ENCODE measurements at places on chromosomes 13 and 19. TPM values are rescaled to one million over a fixed set of nuclear protein-coding genes. Genes with fewer than 3 reads are reported as not detected.

BRME1 gene
- 11.1 TPM for total RNA-seq

ACP7 gene
- not detected for total RNA-seq

PDX1 gene
- not detected for total RNA-seq

DNA sequence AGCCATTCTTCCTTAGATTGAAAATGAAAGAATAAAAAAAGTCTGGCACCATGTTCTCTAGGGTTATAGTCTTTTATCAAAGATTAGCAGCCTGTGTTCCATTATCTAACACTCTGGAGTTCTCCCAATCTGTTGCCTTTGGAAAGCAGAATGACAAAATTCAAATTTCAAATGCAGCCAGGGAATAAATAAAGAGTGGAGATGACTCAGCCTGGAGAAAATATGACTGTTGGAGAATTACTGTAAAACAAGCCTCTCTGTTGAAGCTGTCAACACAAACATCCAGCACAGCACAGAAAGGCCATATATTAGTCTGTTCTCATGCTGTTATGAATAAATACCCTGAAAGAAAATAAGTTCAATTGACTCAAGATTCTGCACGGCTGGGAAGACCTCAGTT, 650.5 kb upstream of the SLC10A2 start:
- DNase-seq, result no peak

DNA sequence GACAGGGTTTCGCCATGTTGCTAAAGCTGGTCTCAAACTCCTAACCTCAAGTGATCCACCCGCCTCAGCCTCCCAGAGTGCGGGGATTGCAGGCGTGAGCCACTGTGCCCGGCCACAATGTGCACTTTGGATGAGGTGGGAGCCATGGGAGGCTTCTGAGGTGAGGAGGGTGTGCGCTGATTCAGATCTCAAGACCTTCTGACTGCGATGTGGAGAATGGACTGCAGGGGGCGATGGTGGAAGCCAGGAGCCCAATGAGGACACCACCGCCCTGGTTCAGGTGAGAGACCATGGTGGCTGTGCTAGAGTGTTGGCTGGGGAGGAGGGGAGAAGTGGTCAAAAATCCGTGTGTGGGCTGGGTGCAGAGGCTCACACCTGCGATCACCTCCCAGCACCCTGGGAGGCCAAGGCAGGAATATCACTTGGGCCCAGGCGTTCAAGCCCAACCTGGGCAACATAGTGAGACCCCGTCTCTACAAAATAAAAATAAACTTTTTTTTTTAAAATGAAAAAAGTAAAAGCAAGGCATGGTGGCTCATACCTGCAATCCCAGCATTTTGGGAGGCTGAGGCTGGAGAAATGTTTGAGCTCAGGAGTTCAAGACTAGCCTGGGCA, 5.6 kb downstream of the INAFM1 start:
- DNase-seq, result no peak

DNA sequence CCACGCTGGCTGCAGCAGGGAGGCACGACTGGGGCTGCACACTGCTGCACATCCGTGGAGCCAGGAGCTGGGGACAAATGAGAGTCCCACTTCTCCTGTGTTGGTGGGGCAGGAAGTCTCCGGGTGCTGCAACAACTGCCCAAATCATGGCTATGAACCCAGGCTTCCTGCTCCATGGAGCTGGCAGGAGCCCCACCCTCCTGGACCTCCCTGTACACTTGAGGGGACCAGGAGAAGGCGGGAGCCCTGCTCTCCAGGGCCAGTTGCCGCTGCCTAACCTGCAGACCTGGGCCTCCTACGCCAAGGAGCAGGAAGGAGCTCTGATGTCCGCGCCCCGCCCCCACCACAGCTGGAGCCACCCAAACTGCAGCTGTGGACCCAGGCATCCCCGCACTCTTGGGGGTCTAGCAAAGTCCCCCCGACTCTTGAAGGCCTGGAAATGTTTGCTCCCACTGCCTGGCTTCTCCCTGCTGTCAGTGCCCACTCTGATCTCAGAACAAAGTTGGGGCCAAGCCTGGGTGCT, 752.1 kb upstream of the PCDH20 start:
- DNase-seq, result no peak

- no peak for DNase-seq
Measured at GRCh38 chr13:43830497-43830881, 43.7 kb upstream of the ENOX1 start.

DNA sequence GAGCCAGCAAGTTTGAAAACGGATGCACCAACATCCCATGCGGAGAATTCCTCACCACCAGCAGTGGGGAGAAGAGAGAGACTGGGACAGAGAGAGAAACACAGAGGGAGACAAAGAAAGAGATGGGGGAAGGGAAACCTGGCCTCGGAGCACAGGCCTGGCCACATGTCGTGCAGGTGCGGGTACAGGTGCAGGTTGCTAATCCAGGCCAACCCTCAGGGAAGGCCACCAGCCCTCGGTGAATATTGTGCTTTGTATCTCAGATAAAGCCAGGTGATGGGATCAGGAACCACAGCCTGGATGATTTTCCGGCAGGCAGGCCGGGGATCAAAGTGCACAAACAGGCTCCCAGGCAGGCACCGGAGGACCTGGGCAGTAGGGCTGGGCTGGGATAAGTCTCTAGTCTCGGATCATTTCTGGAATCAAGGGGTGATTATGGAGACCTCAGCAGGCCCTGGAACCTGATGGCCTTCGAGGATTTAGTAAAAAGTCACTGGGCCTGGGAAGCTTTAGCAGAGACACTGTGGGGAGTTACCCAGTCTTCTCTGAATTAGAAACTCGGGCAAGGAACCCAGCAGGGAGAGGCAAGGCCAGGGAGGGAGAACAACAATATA, 3.7 kb downstream of the GAS6 start:
- DNase-seq, result no peak

GRCh38 chr13:58573743-58574142, 942.2 kb downstream of the PCDH17 start:
- DNase-seq, result no peak

DNA sequence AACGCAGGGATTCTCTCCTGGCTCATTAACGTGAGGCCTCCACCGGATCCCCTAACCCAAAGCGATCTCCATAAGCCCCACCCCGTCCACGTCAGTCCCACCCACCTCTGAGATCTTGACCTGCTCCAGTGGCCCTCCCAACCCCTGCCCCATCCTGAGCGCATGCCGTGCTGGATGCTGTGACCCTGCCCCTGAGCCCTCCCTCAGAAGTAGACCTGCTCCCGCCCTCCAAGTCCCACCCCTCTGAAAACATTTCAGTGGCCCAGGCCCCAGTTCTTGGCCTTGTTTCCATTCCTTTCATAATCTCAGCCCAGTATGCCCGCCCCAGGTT, 19.9 kb downstream of the LMTK3 start:
- DNase-seq, result no peak

- no peak for DNase-seq
Measured at GRCh38 chr13:69296130-69296529, 811.5 kb upstream of the ATXN8OS start.

DNA sequence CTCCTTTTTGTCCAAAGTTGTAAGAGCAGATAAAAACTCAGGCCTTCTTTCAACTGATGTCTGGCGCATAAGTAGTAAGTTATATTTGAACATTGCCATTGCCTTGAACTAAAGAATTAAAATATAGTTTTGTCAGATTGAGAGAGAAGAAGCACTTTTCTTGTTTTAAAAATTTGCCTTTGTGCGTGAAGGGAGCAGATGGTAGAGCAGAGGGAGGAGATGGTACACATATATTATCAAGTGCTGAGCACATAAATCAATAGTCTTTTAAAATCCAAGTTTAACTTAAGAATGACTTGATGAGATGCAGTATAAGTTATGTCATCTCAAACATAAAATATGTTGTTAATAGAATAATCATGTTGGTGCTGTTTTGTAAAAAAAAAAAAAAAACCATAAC, 504.6 kb upstream of the KLHL1 start:
- DNase-seq, result no peak

DNA sequence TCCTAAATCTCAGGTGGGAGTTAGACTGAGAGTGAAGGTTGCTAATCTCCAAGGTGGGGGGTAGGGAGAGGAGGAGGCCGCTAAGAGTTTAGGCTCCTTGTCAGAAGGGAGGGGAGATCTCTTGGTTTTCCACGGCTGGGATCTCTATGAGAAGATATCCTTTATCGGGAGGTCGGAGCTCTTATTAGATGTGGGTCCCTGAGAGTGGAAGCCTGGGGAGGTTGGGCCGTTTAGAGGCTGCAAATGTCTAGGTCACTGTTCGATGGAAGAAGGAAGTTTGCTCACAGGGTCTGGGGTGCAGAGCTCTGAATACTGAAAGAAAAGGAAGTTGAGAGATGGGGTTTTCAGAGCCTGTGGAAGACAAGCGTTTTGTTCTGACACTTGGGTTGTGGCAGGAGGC, 3.8 kb downstream of the MYADM start:
- DNase-seq, result no peak

DNA sequence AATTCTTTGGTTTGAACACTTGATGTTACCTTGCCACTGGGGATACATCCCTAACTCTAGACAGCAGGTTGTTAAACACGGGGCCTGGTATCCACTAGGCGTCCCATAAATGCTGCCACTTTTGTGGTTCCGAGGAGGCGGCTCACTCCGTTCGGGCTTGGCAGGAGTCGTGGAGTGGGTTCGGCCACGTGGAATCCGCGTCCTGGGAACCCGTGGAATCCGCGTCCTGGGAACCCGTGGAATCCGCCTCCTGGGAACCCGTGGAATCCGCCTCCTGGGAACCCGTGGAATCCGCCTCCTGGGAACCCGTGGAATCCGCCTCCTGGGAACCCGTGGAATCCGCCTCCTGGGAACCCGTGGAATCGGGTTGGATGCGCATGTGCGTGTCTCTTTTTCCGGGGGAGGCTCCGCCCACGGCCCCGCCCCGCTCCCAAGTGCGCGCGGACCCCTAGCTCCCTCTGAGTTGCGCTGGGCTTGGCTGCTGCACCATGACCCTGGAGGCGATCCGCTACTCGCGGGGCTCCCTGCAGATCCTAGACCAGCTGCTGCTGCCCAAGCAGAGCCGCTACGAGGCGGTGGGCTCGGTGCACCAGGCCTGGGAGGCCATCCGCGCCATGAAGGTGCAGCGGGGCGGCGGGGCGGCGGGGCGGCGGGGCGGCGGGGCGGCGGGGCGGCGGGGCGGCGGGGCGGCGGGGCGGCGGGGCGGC, at the start of gene MRI1:
TSS of gene MRI1 (plus strand) at position 422 of the 707 bp plus-strand sequence. CDS start at position 489, 67 bp downstream.
- DNase-seq, result peak; percentile 69

DNA sequence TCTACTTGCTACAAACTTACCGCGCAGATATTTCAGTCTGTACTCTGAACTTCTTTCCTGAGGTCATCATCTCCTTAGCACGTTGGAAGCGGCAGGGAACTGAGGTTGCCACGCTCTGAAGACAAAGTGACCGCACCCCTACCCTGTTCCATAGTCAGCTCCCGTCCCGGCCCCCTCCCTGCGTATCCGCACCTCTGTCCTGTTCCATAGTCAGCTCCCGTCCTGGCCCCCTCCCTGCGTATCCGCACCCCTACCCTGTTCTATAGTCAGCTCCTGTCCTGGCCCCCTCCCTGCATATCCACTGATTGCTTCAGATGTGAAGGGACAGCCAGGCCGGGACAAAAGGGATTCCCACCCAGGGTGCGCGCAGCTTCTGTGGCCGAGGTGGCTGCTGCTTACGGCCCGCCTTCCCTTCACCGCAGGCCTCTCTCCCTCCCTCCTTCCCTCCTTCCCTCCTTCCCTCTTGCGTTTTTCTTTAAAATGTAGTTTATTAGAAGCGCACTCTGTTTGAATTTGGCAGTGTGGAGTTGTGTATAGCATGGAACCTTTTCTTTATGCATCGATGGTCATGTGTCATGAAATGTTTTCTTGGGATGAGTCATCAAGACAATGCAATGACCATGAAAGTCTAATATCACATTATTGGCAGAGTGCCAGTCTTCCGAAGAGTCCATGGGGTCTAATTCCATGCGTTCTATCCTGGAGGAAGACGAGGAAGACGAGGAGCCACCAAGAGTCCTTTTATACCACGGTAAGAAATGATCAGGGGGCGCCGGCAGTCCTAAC, 21.9 kb upstream of the NDUFS7 start:
- no peak for DNase-seq

DNA sequence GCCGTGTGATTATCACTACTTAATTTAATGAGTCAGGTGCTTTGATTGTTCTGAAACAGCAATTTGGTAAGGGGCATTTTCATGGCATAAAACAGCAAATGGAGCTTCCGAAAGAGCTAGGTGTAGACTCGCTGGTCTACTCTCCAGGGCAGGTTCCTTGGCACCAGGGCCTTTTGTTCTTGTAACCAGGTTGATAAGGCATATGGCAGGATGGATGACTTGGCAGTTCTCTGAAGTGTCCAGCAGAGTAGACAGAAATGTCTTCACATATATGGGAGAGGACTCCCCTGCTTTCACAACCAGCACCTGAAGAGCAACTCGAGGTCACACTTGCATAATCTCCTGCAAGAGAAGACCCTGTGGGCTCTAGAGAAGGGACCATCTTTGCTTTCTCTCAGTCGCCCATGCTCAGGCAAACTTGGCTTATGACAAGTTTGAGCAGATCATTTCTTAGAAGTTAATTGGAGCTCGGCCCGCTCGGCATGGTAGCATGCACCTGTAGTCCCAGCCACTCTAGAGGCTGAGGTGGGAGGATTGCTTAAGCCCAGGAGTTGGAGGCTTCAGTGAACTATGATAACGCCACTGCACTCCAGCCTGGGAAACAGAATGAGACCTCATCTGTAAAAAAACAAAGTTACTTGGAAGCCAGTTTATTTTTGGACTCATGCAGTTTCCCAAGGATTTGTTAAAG, 23.3 kb upstream of the WASF3 start:
- no peak for DNase-seq

GRCh38 chr13:29428310-29429181, 166.9 kb downstream of the SLC7A1 start:
- peak; percentile 56 for DNase-seq

DNA sequence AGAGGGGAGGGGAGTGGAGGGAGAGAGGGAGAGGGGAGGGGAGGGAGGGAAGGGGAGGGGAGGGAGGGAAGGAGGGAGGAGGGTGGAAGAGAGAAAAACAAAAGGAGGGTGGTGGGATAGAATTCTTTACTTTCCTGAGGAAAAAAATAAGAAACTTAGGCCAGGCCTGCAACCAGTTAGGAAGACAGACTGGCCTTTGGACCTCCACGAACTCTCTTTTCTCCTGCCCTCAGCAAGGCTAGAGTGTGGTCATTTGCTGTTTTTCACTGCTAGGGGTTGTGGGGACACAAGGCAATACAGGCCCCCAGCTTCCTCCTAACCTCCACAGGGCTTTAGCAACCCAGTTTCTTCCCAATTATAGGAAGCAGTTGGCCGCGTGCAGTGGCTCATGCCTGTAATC, 4.2 kb downstream of the CCDC8 start:
- no peak for DNase-seq

DNA sequence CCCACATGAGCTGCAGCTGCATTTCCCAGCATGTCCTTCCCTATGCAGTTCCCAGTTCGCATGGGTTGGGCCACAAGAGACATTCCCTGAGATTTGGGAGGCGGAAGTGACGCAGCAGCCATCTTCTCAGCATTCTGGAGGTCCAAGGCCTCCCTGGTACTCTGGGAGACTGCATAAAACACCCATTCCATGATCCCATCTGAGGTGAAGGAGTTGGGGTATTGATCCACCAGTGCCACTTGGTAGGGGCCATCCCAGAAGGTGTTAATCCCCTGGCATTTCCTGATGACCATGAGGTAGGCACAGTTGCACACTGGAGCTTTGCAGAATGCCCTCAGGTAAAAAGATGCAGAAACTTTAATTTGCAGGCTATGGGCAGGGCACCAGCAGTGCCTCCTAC, 25.4 kb downstream of the POP4 start:
- DNase-seq, result no peak
